ENCODE measurements at places on chromosomes 12 and 14.

GRCh38 chr14:39766397-39767000, 334.3 kb upstream of the FBXO33 start:
- no peaks in the 10 kb centered on the region for H3K27me3 ChIP-seq
- no peak for DNase-seq
- no peak overlapping the region for H3K27ac ChIP-seq
- H3K4me3 ChIP-seq = no peak overlapping the region

GRCh38 chr12:76777765-76778216, 13.9 kb downstream of the ZDHHC17 start:
- peak overlapping the region; percentile 43 for H3K4me3 ChIP-seq
- H3K36me3 ChIP-seq = peaks cover 41% of the 10 kb centered on the region
- peak overlapping the region; percentile 66 for H3K27ac ChIP-seq
- H3K27me3 ChIP-seq = no peaks in the 10 kb centered on the region
- DNase-seq = peak; percentile 56

GRCh38 chr14:32368107-32368506, 39.0 kb downstream of the AKAP6 start:
- no peaks in the 10 kb centered on the region for H3K4me1 ChIP-seq
- no peaks in the 10 kb centered on the region for H3K27me3 ChIP-seq
- no peak overlapping the region for H3K27ac ChIP-seq

- H3K36me3 ChIP-seq = peaks cover 2% of the 10 kb centered on the region
- H3K27ac ChIP-seq = no peak overlapping the region
- no peaks in the 10 kb centered on the region for H3K27me3 ChIP-seq
- DNase-seq = no peak
- no peak overlapping the region for H3K4me3 ChIP-seq
These were observed 29.5 kb upstream of the OSBPL8 start for GRCh38 chr12:76588881-76589565.

- no peaks in the 10 kb centered on the region for H3K27me3 ChIP-seq
- H3K36me3 ChIP-seq = no peaks in the 10 kb centered on the region
- no peak overlapping the region for H3K4me3 ChIP-seq
- no peak overlapping the region for H3K27ac ChIP-seq
- DNase-seq = no peak
These were observed 78.9 kb downstream of the PELI2 start for GRCh38 chr14:56197150-56197549.

DNA sequence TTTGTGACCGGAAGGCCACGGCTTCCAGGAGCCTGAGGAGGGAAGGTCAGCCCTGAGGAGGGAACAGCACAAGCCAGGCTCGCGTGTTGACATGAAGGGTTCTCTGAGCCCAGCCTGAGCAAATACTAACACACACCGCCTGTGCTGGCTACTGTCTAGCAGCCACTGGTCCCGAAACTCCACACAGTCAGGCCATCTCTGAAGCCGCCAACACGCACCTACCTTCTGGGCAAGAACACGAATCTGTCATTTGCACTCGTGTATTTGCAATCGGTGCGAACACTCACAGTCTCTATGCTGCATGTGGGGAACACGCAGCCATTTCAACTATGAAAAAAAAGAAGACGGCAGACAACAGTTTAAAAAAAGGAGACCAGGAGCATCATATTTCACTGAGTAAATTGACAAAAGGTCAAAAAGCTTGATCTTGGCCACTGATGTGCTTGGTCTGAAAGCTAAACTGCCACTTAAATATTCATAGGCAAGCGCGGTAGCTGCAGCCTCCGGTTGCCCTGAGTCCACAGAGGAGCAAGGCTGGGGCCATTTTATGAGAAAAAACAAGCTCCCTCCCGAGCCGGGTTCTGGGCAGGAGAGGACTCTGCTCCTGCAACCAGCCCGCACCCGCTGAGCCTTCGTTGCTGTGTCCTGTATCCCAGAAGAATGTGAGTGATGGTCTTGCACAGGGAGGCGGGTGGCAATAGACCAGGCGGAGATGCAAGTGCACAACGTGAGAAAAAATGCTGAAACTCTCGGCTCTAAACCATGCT, 57.8 kb downstream of the RIMBP2 start:
- DNase-seq = no peak
- H3K27ac ChIP-seq = no peak overlapping the region
- peaks cover 3% of the 10 kb centered on the region for H3K4me1 ChIP-seq
- H3K4me3 ChIP-seq = no peak overlapping the region

GRCh38 chr12:24125280-24125679, 175.8 kb upstream of the SOX5 start:
- H3K27ac ChIP-seq = no peak overlapping the region
- H3K27me3 ChIP-seq = peaks cover 11% of the 10 kb centered on the region
- no peak overlapping the region for H3K4me3 ChIP-seq
- no peaks in the 10 kb centered on the region for H3K36me3 ChIP-seq
- DNase-seq = no peak

- no peak for DNase-seq
- no peak overlapping the region for H3K4me3 ChIP-seq
- no peaks in the 10 kb centered on the region for H3K36me3 ChIP-seq
- H3K4me1 ChIP-seq = no peaks in the 10 kb centered on the region
These were observed 12.9 kb downstream of the MIA2 start for GRCh38 chr14:39246618-39247017.

DNA sequence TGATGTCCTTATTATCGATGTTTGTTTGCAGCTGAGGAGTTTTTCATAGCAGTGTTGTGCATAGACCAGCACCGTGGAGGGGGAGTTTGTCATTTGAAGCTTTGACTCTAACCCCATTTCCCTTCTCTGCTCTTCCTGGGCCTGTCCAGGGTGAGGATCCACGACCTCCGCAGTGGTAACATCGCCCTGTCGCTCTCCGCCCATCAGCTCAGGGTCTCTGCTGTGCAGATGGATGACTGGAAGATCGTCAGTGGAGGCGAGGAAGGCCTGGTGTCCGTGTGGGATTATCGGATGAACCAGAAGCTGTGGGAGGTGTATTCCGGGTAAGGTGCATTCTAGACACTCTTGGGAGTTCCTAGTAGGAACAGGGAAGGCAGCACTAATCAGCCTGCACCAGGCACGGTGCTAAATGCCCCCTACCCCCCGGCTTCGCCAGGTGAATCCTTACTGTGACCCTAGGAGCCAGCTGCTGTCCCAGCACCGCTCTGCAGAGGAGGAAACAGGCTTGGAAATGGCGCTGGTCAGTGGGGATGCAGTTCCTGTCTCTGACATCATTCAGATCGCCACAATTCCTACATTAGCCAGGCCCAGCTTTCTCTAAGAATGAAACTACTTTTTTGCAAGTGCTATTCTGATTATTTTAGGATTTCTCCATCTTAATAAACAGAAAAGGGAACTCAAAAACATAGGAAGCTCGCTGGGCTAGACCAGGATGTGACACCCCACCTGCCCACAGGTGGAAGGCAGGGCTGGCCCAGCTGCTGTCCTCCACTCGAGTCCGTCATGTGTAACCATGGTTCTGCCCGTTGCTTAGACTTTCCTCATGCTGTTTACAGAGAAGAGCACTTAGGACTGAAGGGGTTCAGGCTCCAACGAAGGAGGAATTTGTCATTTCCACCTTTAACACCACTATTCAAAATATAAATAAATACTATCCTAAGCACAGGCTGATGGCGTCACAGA, 74.9 kb downstream of the TESC start:
- H3K4me3 ChIP-seq = no peak overlapping the region
- H3K36me3 ChIP-seq = peaks cover 63% of the 10 kb centered on the region
- no peaks in the 10 kb centered on the region for H3K27me3 ChIP-seq
- no peaks in the 10 kb centered on the region for H3K4me1 ChIP-seq

GRCh38 chr14:20697273-20698017, 8.9 kb downstream of the ANG start:
- H3K27ac ChIP-seq = no peak overlapping the region
- H3K4me1 ChIP-seq = peaks cover 2% of the 10 kb centered on the region
- no peaks in the 10 kb centered on the region for H3K27me3 ChIP-seq
- H3K36me3 ChIP-seq = no peaks in the 10 kb centered on the region
- peak; percentile 58 for DNase-seq
- no peak overlapping the region for H3K4me3 ChIP-seq

- peaks cover 4% of the 10 kb centered on the region for H3K27me3 ChIP-seq
- H3K4me3 ChIP-seq = no peak overlapping the region
- H3K27ac ChIP-seq = no peak overlapping the region
- DNase-seq = no peak
These were observed 47.7 kb upstream of the PTCSC3 start for GRCh38 chr14:36224176-36224575.

- H3K27me3 ChIP-seq = peaks cover 5% of the 10 kb centered on the region
- no peak overlapping the region for H3K4me3 ChIP-seq
- peaks cover 26% of the 10 kb centered on the region for H3K36me3 ChIP-seq
- H3K27ac ChIP-seq = no peak overlapping the region
These were observed 6.1 kb downstream of the RND1 start for GRCh38 chr12:48859607-48860006.

GRCh38 chr12:3718100-3718499, 34.8 kb downstream of the CRACR2A start:
- H3K27ac ChIP-seq = no peak overlapping the region
- peaks cover 50% of the 10 kb centered on the region for H3K36me3 ChIP-seq
- peaks cover 30% of the 10 kb centered on the region for H3K4me1 ChIP-seq

DNA sequence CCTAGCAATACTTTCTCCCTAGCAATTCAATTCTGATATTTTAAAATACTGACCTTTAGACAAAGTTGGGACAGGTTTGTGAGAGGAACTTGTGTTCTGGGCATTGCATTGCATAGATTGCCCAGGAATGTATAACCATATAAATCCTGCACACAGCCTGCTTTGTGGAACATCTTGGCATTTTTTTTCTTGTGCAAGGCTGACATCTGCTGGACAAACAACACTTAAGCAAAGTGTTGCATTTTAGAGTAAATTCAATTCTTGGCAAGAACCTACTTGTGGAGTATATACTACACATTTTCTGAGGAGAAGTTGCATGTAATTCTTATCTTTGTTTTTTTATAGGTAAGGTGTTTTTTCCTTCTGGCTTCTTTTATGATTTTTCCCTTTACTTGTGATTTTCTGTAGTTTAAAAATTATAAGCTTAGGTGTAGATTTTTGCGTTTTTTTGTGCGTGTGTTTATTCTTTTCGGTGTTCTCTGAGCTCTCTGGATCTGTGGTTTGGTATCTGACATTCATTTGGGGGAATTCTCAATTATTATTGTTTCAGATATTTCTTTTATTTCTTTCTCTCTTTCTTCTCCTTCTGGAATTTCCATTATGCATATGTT, 26.4 kb downstream of the TESPA1 start:
- H3K4me3 ChIP-seq = no peak overlapping the region
- peaks cover 57% of the 10 kb centered on the region for H3K36me3 ChIP-seq
- H3K27me3 ChIP-seq = no peaks in the 10 kb centered on the region
- H3K27ac ChIP-seq = peak overlapping the region; percentile 57
- H3K4me1 ChIP-seq = peaks cover 79% of the 10 kb centered on the region
- DNase-seq = peak; percentile 18

DNA sequence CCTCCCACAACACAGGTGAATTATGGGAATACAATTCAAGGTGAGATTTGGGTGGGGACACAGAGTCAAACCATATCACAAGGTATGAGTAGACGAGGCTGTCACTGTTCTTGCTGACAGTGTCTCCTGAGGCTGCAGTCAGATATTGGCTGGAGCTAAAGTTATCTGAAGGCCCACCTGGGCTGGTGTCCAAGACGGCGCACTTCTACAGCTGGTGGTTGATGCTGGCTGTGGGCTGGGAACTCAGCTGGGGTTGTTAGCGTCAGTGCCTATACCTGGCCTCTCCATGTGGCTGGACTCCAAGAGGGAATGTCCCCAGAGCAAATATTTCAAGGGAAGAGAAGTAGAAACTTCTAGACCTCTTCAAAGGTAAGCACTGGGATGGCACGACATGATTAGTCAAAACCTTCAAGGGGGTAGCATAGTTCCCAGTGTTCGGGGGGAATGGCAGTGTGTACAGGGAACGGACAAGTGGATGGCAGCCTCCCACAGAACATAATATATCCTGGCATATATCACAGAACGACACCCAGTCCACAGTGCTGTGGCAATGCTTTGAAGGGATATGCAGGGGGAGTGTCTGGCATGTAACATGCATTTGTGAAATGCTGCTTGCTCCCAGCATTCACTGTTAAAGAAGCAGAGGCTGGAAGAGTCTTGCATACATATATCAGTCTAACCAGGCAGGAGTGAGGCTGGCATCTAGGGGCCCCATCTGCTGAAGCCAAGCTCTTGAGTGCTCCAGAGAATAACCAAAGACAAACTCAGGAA, 126.7 kb upstream of the RFLNA start:
- H3K36me3 ChIP-seq = no peaks in the 10 kb centered on the region
- no peak for DNase-seq
- H3K27me3 ChIP-seq = peaks cover 8% of the 10 kb centered on the region
- no peak overlapping the region for H3K4me3 ChIP-seq

DNA sequence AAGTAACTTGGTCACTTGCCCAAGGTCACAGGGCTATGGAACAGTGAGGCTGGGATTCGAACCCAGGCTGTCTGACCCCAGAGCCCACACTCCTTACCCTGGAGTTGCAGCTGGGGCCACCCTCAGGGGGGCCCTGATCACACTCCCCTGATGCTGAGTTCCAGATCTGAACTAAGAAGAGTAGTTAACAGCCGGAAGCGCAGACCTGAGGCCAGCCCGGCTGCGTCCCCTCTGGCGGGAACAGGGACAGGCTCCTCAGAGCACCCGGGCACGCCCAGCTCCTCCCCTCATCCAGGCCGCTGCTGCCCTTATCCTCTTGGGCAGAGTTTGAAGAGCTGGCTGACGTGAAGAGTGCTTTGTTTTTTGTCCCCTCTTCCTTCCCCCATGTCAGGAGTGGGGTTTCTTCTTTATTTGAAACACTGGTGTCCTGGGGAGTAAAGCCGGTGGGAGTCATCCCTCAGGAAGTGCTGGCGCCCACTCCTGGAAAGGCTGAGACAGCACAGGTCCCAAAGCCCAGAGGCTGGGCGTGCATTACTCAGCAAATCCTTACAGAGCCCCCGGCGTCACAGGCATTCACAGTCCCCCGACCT, 8.7 kb downstream of the PHB2 start:
- DNase-seq = no peak
- H3K4me3 ChIP-seq = peak overlapping the region; percentile 89
- peaks cover 79% of the 10 kb centered on the region for H3K36me3 ChIP-seq
- no peaks in the 10 kb centered on the region for H3K27me3 ChIP-seq
- H3K27ac ChIP-seq = peak overlapping the region; percentile 98

DNA sequence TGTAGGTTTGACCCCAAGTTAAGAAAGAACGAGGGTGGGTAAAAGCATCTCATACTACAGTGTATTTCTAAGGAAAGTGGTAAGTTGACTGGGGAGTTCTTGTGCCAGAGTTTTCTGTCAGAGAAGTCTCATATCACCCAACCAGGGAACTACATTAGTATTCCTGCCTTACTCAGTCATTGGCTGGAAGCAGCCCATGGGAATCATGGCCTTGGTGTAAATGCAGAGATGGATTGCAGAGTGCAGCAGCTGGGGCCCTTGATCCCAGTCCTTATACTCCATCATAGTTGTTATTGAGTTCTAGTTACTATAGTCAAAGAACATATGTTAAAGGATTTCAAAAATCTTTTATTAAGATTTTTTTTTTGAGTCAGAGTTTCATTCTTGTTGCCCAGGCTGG, 105.8 kb downstream of the MNAT1 start:
- H3K36me3 ChIP-seq = peaks cover 42% of the 10 kb centered on the region
- DNase-seq = no peak
- H3K27ac ChIP-seq = no peak overlapping the region
- no peaks in the 10 kb centered on the region for H3K27me3 ChIP-seq
- H3K4me3 ChIP-seq = no peak overlapping the region

GRCh38 chr12:4307593-4308333, 13.2 kb upstream of the TIGAR start:
- H3K36me3 ChIP-seq = peaks cover 68% of the 10 kb centered on the region
- H3K4me1 ChIP-seq = peaks cover 4% of the 10 kb centered on the region
- peak overlapping the region; percentile 56 for H3K27ac ChIP-seq
- no peak overlapping the region for H3K4me3 ChIP-seq
- no peaks in the 10 kb centered on the region for H3K27me3 ChIP-seq
- DNase-seq = no peak
